ENCODE measurements at places on chromosomes 12 and 14.

- no peak for DNase-seq
These were observed 18.2 kb upstream of the CACNA2D4 start for GRCh38 chr12:1936406-1937320.

GRCh38 chr14:91985521-91986255, 38.2 kb upstream of the FBLN5 start:
- no peak for DNase-seq

GRCh38 chr14:61609191-61609843, 86.0 kb upstream of the HIF1A start:
- no peak for DNase-seq

GRCh38 chr14:104821971-104822608, 21.2 kb downstream of the ZBTB42 start:
- DNase-seq: no peak

GRCh38 chr14:91858536-91859275, 8.6 kb downstream of the TC2N start:
- DNase-seq: no peak

GRCh38 chr12:116675339-116676107, 62.3 kb downstream of the SPRING1 start:
- no peak for DNase-seq
